ENCODE measurements at places on chromosomes 16 and 17.

GRCh38 chr17:76247304-76247703, 7.0 kb upstream of the RNF157 start:
- DNase-seq: no peak

DNA sequence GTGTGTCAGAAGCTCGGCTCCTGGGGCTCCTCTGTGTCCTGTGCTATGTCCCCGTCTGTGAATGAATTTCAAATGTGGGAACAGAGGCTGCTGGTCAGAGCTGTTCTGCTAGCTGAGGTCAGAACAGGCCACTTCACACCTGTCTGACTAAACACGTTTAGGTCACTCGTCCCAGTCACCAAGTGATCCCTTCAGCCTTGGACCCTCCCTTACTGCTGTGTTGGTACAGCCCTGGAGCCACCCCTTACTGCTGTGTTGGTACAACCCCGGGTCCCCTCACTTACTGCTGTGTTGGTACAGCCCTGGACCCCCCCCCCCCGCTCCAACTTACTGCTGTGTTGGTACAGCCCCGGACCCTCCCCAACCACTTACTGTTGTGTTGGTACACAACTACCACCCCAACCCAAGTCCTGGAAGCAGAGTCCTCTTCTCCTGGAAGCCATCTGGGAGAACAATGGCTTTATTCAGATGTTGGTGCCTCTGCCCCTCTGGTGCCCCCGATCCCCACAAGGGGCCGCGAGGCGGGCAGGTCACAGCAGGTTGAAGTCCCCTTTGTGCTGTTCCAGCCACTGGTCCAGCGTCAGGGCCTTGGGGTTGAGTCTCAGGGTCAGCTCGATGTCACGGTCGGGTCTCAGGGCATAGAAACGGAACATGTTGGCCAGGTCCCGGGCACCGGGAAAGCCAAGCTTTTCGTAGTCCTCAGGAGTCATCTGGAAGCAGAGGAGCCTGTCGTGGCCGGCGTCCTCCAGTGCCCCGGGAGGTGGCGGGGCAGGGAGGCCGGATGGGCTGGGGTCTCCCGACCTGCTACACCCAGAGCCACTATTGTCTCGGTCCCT, 13.0 kb downstream of the NMRAL1 start:
- DNase-seq: no peak

DNA sequence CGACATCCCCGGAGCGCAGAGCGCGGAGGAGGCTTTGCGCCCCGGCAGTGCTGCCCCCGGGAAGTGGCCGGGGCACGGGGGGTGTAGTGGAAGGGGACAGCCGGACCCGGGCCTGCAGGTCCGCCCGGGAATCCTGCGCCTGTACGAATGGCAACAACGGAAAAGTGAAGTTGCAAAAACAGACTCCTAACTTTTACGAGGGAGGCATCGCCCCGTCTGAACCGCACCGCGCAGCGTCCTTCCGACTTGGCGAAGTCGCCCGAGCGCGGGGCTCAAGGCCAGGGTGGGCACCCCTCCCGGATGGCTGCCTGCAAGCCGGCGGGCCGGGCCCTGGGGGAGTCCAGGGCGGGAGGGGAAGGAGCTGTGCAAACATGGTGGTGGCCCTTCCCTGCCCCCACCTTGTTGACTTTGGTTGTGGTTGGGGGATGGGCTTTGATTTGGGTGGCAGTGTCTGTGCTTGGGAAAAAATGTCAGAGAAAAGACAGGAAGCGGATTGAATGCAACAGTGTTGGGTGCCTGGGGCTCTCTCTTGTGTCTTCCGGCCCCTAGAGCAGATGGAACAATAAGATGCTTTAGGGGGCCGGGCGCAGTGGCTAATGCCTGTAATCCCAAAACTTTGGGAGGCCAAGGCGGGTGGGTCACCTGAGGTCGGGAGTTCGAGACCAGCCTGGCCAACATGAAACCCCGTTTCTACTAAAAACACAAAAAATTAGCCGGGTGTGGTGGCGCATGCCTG, 675 bp downstream of the RNF213 start:
- DNase-seq: no peak

- peak; percentile 17 for DNase-seq
Measured at GRCh38 chr17:10844621-10845387, 6.9 kb upstream of the PIRT start.

DNA sequence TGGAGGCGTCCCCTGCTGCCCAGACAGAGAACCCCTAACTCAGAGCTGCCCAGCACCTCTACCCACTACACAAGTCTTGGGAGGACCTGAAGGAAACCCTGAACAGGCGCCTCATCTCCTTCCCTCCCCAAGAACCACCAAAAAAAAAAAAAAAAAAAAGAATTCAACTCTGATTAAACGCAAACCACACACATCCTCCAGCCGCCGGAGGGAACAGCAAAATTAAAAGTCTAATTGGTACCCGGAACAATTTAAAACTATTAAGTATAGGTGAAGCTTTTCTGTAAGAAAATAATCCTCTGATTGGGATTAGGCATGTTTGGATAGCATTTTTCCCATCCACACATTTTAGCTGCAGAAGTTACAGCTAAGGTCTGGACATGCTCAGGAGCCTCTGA, 202.7 kb downstream of the ZNF423 start:
- no peak for DNase-seq

GRCh38 chr17:74852237-74853047, 7.2 kb downstream of the GRIN2C start:
- DNase-seq: no peak

DNA sequence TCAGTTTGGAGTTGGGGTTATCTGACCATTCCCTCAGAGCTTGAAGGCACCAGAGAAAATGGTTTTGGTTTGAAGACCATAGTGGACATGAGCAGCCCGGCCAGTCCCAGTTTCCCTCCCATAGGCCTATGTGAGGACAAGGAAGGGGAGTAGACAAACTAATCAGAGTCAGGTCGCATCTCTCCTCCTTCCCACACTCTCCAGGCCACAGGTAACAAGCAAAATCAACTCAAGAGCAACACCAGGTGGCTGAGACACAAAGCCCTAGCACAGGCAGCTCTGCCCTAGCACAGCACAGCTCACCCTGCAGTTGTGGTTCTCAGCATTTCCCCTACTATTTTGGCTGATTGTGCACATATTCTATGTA, 7.2 kb downstream of the SUPT4H1 start:
- no peak for DNase-seq

DNA sequence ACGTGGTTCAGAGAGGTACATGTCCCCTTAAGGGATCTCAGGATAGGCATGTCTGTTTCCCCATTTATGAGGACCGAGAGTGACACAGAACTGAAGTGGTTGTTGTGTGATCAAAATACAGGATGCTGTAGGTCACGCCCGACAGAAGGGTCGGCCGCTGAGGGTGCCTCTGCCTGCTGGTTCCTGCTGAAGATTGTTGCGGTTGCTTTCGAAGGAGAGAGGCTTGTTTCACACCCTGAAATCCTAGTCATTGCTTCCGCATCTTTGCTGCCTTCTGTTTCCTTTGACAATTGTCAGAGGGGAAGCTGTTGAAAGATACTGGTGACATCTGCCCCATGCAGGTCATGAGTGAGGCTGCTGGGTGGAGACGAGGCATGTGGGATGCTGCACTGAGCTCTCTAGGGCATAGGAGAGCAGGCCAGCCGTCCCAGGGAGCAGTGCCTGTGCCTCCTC, 3.8 kb upstream of the NAT9 start:
- DNase-seq: no peak

- no peak for DNase-seq
Measured at GRCh38 chr17:82017612-82018151, 5.0 kb downstream of the CENPX start.

- no peak for DNase-seq
Measured at GRCh38 chr17:76826330-76827068, 41.7 kb upstream of the MGAT5B start.

DNA sequence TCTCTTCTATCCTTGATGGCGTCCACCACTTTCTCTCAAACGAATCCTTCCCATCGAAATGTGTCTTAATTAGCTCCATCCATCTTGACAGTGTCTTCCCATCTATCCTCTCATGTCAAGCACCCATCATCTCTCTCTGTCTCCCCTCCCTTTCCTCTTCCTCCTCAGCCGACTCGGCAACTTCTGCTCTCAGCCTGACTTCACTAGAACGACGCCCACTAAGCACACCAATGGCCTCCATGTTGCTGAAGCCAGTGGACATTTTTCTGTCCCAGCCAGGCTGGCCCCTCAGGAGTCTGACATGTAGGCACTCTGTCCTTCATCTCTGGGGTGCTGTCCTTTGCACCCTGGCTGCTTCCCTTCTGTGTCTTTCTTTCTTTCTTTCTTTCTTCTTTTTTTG, 2.5 kb upstream of the SPATA20 start:
- no peak for DNase-seq

GRCh38 chr17:77796176-77796860, 162.2 kb upstream of the TNRC6C start:
- DNase-seq: no peak

DNA sequence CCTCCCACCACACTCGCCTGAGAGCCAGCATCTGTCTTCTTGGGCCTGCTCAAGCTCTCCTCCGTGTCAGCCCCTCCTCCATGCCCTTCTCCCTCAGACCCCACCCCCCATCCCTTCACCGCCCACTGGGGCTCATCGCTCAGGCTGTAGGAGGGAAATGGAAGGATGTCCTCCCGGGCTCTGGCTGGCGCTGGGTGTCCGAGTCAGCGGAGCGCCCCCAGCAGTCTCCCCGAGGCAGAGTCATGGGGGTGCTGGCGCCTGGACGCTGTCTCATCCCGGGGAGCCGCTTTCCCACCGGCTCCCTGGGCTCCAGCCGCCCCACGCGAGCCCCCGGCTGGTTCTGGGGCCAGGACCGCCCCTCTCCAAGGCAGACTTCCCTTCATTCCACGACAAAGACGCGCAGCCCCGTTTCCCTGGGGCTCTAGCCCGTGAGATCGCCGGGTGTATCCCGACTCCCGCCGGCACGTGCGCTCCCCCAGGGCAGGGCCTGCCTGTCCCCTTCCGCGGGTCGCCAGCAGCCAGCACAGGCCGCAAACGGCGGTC, 428 bp upstream of the ANTKMT start:
- DNase-seq: no peak

DNA sequence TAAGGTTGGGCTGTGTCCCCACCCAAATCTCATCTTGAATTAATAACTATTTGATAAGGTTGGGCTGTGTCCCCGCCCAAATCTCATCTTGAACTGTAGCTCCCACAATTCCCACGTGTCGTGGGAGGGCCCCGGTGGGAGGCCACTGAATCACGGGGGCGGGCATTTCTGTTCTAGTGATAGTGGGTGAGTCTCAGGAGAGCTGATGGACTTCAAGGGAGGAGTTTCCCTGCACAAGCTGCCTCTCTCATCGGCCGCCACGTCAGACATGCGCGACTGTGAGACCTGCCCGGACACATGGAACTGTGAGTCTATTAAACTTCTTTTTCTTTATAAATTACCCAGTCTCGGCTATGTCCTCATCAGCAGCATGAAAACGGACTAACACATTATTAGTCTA, 44.9 kb upstream of the METRNL start:
- DNase-seq: no peak

GRCh38 chr17:41013606-41014005, 4.7 kb upstream of the KRTAP3-1 start:
- no peak for DNase-seq

- no peak for DNase-seq
Measured at GRCh38 chr16:21163576-21163975, 5.1 kb downstream of the LDAF1 start.

- no peak for DNase-seq
Measured at GRCh38 chr17:8038954-8039610, at the start of gene ALOX15B. TSS of gene ALOX15B (plus strand) at chr17:8039059. CDS start at chr17:8039156, 97 bp downstream.

DNA sequence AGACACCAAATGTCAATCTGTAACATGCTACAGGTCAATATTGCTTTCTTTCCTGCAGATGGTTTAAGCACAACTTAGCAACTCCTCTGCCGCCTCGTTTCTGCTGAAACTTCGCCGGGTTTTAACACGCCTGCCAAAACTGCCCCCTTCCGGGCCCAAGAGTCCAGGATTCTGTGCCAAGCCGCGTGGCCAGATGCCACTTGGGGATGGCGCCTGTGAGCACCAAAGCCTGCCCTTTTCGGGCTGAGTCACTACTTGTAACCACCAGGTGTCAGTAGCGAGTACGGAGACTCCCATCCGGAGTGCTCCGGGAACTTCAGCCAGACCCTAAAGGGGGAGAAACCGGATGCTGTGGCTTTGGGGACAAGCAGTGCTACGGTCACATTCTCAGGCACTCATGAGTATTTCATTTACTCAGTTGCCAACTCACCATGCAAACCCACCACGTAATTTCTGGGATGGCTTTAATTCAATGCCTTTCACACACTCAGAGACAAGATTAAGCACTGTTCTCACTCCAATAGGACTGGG, 7.8 kb downstream of the PMP22 start:
- no peak for DNase-seq

DNA sequence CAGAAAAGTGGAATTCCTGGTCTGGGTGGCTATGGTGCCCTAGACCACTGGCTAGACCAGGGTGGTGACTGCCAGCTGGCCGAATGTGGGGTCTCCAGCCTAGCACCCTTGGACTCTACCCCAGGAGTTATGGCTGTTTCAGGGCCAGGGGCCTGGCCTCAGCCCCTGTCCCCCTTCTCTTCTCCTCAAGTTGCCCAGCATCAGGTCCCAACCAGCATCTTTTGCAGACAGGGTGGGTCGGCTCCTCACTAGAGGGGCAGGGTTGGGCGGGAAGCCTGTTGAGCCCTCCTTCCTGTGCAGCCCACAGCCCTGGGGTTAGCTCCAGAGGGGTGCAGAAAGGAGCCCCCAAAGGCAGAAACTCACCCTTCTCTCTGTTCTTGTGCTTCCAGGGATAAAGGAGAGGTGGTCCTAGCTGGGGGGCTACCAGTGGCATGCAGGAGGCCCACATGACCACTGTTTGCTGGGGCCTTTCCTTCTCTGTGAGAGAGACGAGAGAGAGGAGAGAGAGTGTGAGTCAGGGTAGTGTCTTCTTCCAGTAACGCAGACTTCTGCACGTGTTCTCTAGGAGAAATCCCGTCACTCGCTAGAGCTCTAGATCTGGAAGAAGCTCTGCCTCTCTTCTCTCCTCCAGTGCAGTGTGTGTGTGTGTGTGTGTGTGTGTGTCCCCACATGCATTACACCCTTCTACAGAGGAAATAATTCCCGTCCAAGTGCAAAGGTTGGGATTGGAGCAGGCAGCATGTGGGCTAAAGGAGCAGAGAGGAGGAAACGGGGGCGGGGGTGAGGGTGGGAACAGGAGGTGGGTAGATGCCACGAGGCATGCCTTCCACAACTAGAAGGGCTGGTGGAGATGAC, 209.4 kb downstream of the SEC14L1 start:
- DNase-seq: no peak

DNA sequence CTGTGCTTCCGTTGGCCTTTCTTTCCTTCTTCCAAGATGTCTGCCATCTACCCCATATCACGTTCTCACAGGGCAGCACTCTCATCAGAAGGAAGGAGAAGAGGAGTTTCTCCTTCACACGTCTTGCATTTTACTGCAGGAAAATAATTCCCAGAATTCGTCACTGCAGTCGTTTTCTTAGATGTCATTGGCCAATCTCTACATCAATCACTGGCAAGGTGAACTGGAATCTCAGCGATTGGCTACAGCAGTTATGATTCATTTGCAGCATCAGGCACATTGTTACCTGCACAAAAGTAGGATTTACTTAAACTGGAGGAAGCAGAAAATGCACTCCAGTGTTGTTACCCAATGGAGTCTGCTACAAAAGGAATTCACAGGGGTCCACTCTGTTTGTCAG, 277.2 kb upstream of the RBFOX1 start:
- DNase-seq: no peak

- no peak for DNase-seq
Measured at GRCh38 chr17:80861892-80862291, 129.7 kb upstream of the CHMP6 start.
